ENCODE measurements at places on chromosomes 13 and 19.

- DNase-seq: no peak
Measured at GRCh38 chr19:46351241-46352041, 4.6 kb downstream of the PPP5C start.

DNA sequence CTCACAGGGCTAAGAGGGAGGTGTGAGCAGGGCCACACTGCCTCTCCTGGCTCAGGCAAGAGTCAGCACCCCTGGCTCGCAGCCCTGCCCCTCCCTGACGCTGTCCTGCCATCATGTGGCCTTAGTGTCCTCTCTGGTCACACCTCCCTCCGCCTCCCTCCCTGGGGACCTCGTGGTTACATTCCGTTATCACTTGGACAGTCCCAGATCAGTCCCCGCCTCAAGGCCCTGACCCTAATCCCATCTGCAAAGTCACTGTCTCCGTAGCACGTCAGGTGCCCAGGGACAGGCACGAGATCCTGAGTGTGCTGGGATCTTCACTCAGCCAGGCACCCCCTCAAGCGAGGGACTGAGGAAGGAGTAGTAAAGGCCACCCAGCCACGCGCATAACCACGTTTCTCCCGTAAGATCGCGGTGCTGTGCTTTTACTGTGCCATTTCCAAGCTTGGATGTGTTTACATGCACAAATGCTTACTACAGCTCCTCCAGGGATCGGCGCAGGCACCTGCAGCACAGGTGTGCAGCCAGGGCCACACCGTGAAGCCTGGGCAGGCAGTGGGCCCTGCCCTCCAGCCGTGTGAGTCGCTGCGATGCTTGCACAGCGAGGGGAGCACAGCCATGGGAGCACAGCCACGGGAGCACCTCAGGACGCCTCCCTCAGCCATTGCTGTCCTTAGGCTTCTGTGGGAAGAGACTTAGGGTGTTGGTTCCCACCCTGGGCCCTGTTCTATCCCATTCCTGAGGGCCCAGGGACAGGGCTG, 10.7 kb upstream of the TMEM255B start:
- no peak for DNase-seq

DNA sequence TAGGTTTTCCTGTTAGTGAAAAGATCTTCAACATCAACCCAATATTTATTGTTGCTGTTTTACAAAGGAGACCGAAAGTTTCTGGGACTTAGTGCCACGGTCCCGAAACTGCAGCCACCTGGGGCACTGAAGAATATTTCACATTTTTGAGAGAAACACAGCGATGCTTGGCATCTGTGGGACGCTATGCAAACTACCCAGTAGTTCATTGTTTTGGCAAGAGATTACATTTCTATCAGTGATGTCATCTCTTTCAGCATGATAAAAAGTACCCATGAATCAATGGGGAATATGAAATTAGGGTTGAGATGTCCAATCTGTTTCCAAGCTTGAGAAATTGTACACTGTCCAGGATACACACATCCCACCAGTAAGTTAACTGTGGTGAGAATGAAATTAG, 43.9 kb downstream of the TGDS start:
- DNase-seq: no peak

- DNase-seq: peak; percentile 55
Measured at GRCh38 chr19:43934985-43935708, at the start of gene ZNF45. TSS of gene ZNF45 (minus strand) at chr19:43935282. CDS start at chr19:43922185, 13,097 bp downstream.

GRCh38 chr13:28325022-28325421, 169.9 kb downstream of the FLT1 start:
- no peak for DNase-seq

- no peak for DNase-seq
Measured at GRCh38 chr19:46622118-46622446, 2.8 kb downstream of the PTGIR start.

DNA sequence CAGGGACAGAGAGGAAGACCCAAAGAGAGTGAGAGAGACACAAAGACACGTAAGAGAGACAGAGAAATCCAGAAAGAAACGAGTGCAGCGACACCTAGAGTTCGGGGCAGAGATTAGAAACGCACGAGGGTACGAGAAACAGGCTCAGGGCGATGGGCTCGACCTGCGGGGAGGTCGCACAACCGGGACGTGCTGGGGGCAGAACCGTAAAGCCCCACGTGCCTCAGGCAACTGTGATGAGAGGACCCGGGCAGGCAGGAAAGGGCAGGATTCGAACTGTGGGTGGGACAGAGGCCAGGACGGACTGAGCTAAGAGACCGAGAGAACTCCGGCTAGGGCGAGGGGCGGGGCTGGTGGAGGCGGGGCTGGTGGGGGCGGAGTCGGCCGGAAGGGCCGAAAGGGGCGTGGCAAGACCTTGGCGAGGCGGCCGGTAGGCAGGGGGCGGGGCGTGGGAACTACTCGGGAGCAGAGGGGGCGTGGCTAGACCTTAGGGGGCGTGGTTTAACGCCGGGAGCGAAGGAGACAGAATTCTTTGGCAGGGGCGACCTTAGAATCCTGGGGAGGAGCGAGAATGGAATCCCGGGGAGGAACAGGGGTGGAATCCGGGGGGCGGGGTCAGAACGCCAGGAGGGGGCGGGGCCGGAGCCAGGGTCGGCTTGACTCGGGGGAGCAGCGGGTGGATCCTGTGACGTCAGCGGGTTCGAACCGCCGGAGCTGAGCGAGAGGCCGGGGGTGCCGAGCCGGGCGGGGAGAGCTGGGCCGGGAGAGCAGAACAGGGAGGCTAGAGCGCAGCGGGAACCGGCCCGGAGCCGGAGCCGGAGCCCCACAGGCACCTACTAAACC, at the start of gene NECTIN2:
TSS of gene NECTIN2 (plus strand) at position 686 of the 843 bp plus-strand sequence. CDS start 229 bp downstream, outside the sequence.
- DNase-seq: peak; percentile 100

DNA sequence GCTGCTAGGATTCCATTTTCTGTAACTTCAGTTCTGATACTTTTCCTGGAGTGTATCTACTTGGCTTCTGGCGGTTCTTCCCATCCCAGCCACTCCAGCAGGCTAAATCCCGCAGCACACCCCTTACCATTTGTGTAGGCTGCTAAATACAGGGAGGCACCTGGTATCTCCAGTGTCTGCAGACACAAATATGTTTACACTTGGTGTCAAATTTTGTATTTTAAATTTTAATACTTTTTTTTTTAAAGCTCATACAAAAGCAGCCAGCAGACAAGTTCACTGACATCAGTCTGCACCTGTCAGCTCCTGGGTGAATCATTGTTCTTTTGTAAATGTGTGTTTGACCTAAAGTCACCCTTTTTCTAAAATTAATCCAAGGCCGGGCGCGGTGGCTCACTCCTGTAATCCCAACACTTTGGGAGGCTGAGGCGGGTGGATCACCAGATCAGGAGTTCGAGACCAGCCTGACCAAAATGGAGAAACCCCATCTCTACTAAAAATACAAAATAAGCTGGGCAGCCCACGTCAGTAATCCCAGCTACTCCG, 3.4 kb upstream of the ZSCAN4 start:
- no peak for DNase-seq

DNA sequence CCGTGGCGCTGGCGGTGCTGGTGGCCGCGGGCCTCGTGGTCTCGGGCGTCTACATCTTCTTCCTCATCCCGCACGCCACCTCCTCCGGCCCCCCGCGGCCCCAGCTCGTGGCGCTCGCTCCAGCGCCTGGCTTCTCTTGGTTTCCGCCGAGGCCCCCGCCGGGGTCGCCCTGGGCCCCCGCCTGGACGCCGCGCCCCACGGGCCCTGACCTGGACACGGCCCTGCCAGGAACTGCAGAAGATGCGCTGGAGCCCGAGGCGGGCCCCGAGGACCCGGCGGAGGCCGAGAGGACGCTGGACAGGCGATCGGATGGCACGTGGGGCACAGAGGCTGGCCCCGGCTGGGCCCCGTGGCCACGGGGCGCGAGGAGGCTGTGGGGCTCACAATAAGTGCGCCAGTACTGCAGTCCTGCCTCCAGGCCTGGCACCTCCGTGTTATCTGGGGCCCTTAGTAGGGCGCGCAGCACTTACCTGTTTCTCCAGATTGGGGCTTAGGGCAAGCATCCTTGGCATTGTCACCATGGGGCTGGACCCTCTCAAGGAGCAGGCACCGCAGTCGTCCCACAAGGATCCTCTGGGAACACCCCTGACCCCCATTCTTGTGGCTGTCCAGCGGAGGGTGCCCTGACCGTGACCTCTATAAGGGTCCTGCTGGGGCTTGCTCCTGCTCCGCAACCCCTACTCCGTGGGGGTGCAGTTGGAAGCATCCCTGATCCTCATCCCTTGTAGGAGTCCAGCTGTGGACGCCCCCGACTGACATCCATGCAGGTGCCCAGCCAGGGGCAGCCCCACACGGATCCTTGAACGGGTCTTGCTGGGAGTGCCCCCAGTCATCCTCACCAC, 1.5 kb downstream of the RNF225 start:
- DNase-seq: no peak

DNA sequence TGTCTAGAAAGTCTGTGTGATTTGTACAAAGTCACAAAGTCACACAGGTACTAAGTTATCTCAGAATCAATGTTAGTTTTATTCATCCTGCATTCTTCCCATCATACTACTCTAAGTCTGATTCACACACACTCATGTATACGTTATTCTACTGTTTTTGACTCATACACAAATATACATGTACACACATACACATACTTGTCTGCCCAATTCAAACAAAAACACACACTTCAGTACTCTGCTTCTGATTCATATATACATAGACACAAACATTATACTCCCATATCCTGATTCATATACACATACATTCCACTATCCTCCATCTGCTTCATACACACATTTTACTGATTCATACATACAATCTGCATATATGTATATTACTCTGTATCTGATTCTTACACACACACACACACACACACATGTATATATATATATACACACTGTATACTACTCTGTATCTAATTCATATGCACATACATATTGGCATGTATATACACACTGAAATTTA, 69.3 kb downstream of the KLF12 start:
- no peak for DNase-seq

- no peak for DNase-seq
Measured at GRCh38 chr13:59409211-59409610, 754.5 kb downstream of the DIAPH3 start.

DNA sequence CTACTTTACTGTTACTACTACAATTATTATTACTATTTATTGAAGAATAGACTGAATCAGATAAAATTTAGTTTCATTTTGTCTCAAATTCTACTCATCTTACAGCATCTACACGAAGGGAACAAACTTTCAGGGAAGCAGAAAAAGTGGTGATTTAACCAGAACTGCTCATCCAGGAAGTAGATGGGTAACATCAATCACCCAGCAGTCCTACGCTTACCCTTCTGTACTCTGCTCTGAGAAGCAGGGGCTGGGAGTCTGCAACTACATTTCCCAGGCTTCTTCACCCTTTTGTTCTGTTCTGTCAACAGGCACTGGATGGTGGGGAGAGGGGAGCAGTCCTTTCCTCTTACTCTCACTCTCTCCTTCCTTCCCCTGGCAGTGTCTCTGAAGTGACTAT, 31.4 kb upstream of the GGACT start:
- DNase-seq: no peak

DNA sequence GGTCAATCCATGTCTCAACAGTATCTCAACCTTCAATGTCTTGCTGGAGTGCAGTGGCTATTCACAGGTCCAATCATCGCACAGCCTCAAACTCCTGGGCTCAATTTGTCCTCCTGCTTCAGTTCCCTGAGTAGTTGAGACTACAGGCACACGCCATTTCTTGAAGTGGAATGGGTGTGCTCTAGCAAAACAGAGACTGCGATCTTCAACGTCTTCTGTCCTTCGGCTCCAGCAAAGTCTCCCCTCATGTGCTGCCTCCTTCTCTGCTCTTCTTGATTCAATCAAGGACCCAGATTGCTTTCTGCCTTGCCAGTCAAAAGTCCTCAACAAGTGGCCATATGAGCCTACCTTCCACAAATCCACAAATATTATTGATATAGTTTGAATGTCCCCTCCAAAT, 466.7 kb upstream of the MIR17HG start:
- DNase-seq: no peak

DNA sequence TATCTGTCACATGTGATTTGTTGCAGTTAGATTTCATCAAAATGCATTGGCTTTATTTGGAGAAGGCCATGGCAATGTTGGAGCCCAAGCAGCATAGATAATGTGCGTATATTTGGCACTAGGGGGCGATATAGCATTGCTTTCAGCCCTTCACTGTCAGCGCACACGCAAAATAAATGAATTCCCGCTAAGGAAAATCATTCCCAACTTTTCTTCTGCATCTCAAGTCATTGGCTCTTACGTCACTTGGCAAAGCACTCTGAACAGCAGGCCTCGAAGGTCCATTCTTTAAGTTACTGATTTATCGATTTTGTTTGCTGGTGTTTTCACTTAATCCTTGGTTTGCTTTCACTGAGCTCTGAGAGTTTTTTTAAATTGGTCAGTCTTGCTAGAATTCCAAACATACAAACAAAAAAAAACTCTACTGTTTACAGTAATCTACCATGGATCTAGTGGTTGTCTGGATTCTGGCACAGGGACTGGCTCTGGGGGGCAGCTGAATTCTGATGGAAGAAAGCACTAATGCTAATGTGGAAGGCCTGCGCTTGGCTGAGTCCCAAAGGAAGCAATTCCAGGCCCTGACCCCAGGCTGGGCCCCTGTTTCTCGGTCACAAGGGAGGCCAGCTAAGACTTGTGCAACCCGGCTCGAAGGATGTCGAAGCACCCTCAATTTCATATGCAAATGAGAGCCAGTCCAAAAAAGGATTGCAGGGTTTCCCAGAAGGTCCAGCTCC, 97.7 kb upstream of the IPO5 start:
- DNase-seq: no peak

DNA sequence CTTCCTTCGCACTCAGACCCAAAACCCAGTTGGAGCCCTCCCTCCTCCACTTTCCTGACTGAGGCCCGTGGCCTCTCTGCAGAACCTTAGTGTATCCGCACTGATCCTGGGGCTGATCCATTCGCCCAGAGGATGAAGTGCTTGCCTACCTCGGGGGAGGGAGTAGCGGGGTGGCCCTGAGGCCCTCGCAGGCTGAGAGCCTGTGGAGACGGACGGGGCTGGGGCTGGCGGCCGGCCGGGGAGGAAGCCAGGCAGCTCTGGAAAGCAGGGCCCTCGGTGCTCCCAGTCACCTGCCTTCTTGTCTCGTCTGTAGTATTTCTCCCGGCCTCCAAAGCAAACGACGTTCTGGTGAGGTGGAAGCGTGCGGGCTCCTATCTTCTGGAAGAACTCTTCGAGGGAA, 1.3 kb downstream of the PROZ start:
- DNase-seq: no peak

DNA sequence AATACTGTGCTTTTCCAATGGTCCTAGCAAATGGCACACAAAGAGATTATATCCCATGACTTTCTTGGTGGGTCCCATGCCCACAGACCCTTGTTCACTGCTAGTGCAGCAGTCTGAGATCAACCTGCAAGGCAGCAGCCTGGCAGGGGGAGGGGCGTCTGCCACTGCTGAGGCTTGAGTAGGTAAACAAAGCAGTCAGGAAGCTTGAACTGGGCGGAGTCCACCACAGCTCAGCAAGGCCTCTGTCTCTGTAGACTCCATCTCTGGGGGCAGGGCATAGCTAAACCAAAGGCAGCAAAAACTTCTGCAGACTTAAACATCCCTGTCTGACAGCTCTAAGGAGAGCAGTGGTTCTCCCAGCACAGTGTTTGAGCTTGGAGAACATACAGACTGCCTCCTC, 82.9 kb downstream of the ZNF737 start:
- DNase-seq: no peak

DNA sequence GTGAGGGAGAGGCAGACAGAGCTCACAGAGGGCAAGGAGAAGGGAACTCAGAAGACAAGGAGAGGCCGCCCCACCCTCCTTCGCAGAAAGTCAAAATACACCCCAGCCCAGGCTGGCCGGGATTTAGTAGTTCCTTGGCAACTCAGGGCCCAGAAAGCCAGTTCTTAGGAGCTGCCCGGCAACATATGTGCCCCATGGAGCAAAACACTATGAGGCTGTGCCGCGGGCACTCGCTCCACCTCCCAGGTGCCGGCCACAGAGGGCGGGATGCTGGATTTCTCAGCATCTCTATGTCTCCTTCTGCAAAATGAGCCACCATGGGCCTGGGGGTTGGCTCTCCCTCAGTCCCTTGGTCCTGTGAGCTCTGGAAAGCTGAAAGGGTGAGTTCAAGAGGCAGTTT, 93.8 kb upstream of the CACNA1A start:
- no peak for DNase-seq
